ENCODE measurements at places on chromosomes 1 and 21.

GRCh38 chr1:19974822-19975416 is 4.5 kb downstream of the PLA2G2A start:
- DNase-seq = peak; percentile 35

- no peak for DNase-seq
Measured at GRCh38 chr1:7606096-7606495, 165.0 kb upstream of the VAMP3 start.

DNA sequence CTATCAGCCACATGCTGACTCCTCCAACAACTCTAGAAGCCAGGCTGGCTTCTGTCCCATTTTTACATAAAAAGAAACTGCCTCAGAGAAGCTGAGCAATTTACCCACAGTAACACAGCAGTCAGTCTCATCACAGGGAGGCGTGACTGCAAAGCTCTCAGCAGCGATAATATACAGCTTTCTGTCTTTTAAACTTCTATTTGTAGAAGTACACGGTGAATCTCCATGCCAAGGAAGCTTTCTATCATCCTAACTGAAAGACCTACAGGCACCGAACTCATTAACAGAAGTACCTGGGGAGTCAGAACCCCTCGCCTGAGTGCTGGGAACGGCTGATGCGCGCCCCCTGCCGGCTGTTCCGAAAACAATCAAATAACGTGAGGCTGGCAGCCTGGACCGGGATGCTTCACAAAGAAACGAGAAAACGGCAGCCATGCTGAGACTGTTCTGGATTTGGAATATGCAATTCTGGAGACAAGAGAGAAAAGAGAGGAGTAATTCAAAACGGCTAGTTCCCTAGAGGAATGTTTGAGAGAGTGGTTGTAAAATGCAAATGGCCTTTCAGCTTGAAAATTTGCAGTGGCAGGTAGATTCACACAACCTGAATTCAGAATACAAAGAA is 43.5 kb upstream of the RAB4A start:
- DNase-seq = peak; percentile 85

DNA sequence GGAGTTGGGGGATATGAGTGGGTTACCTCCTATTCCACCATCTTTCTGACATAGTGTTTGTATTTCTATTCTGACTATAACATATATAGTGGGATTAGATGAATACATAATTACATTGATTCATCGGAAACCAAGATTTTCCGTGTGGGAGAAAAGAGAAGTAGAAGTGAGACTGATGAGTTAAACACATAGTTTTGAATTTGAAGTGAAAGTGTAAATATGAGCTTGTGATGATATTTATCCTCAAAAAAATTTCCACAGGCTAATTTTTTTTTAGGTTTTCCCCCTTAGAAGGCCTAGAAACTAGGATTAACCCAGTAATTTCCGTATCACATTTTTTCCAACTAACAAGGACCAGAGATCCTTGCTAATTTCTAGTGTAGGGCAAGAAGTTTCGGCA is 6.9 kb downstream of the CD1B start:
- DNase-seq = no peak

- DNase-seq = no peak
Measured at GRCh38 chr21:39705849-39706248, 39.1 kb upstream of the IGSF5 start.

- peak; percentile 76 for DNase-seq
Measured at GRCh38 chr1:1173793-1174415, at the start of gene TTLL10. Gene TTLL10, plus strand, starts transcription at chr1:1173880. Its CDS starts 5,336 bp downstream, at chr1:1179216.

DNA sequence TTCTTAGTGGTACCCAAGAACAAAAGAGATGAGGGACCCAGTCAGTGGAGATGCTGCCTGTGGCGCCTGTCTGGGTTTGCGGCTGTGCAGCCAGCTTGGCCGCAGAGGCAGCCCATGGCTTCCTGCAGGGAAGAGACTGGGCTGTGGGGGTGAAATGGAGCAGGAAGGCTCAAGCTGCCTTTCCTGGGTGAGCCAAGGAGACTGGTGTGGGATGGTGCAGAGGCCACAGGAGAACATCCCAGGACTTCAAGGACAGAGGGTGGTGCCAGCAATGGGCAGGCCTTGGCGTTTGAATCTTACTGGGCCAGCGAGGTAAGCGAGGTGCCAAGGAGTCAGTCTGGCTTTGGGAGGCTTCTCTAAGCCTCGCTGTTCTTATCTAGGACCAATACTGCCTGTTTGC is 26.4 kb downstream of the KCNA10 start:
- DNase-seq = no peak

- no peak for DNase-seq
Measured at GRCh38 chr1:10617931-10618885, 143.5 kb downstream of the PEX14 start.

- no peak for DNase-seq
Measured at GRCh38 chr21:27045281-27045985, 78.5 kb upstream of the ADAMTS5 start.

GRCh38 chr1:69123486-69123885 is 444.2 kb upstream of the LRRC7 start:
- no peak for DNase-seq

GRCh38 chr1:36909946-36910725 is 124.2 kb downstream of the GRIK3 start:
- no peak for DNase-seq

DNA sequence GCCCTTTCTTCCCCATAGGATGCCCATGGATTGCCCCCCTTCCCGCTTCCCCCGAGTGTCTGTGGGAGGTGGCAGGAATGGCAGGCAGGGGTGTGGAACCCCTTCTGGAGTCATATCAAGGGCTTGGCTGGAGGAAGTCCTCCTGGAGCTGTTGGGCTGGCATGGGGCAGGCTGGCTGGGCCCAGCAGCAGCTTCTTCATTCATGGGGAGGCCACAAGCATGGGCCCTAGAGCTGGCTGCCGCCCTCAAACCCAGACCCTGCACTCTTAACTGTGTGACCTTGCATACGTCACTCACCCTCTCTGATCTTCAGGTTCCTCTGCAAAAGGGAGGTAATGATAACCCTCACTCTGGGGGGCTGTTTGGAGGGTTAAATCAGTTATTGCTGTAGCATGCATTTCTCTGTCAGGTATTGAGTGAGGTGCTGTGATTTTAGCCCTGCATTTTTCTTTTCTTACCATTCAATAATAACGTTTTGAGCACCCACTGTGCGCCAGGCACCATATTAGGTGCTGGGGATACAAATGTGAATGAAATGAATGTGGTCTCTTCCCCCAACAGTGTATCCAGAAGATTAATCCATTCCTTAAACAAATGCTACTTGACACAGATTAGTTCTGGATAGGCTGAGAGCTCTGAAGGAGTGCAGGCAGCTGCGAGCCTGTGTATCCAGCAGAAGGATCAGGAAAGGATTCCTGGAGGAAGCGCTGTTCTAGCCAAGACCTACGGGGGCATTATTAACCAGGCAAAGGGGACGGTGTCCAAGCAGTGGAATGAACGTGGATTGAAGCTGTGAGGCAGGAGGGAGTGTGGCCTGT is 9.3 kb downstream of the PCSK9 start:
- DNase-seq = no peak

DNA sequence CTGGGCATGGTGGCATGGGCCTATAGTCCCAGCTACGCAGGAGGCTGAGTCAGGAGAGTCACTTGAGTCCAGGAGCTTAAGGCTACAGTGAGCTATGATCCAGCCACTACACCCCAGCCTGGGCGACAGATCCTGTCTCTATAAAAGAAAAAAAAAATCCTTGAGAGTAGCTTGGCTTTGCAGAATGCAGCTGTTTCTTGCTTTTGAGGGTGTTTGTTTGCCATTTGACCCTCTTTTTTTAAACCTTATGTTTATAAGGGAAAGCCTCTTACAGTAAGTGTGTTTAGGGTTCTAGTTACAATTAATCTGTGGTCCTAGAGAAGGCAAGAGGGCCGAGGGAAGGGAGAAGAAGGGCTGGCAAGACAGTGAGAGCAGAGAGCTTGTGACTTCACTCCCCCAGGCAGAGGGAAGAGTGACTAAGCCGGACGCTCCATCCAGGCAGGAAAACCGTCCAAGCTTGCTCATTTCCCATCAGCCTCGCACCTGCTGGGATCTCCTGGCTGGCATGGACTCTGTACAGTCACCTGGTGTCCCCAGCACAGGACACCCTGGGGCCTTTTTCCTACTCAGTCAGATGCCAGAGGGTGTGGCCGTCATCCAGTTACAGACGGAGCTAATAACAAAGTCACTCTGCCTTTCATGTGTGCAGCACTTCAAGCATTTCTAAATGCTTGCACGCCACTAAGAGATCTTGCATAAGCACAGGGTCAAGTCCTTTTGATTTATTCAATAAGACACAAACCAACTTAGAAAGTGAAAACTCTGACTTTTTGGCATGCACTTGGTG is 55.5 kb upstream of the PSEN2 start:
- no peak for DNase-seq

DNA sequence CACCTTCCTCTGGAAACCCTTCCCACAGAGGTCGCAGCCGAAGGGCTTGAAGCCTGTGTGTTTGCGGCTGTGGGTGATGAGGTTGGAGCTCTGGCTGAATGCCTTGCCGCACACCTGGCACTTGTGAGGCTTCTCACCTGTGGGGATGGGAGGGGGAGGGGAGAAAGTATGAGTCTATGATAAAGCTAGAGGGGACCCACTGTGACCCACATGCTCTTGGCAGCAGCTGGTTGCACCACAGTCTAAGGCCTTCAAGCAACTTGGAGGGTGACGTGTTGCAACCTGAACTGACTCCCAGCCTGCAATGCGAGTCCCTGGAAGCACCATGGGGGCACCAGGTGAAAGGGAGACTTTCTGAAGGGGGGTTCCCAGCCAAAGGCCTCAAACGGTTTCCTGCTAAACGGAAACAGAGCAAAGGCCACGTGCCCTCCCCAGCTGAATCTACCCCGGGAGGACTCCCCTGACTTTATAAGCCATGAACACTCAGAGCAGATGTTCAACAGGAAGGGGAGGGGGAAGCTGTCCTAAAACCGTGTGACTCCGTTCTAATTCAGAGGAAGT is 10.6 kb downstream of the GFI1 start:
- DNase-seq = peak; percentile 80

DNA sequence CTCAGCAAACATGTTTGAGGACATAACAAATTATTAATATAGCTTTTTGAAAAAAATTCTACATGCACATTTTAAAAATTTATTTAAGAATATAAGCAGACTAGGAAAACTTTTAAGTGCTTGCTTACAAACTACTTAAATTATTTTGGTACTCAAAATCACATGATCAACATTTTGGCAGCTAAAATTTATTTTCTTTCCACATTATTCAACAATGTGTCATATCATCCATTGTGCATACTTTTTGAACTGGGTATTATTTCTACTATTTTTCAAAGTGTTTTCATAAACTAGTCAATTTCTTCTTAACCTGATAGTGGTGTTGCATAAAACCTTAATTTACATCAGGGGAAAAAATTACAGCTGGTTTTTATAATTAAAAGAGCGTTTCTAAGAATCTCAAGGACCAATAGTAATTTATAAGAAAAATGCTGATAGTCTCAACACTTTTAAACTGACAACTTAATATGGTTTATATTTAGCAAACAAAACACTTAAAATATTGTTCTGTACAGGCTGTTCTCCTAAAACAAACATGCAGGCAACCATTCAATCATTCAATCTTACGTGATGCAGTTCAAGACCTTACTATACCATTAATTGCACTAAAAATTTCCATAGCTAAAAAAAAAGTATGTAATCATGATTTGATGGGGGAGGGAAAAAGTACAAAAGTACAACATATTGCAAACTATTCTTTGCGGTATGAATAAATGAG is 105.0 kb downstream of the GPATCH2 start:
- DNase-seq = no peak

DNA sequence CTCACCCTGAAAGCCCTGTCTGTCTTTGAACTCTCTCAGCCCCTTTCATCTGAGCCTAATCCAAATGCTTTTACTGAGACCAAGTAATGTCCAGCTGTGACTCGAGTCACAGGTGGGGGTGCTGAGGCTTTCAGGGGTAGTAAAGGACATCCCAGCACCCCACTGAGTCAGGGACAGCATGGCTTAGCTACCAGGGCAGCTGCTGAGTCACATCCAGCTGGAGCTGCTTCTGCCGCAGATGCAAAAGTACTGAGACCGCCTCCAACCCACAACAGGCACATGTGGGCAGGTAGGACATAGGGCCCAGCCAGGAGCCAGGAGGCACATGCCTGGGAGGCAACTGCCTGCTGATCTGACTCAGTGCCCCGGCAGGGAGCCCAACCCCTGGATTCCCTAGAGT is 6.7 kb upstream of the VSIG8 start:
- DNase-seq = no peak

DNA sequence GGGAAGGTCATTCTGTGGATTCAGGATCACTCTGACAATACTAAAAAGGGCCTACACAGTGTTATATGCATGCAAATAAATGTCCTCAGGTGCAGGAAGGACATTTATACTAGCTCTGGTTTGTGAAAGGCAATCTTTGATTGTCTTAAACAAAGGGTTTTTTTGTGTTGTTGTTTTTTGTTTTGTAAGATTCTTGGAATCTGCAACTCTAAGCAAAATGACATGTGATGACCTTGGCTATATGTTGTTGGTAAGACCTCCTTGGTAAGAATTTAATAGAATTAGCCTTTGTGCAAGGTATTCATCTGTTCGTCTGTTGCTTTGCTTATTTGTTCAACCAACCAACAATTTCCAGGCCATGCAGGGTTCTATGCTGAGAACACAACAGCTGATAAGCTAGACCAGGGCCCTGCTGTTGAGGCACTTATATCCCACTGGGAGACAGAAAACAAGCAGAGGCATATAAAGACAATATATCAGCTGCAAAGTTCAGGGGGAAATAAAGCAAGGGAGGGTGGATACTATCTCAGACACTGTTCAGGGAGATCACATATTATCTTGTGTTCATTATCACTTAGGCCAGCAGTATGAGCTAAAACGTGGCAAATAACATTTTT is 60.3 kb downstream of the FH start:
- no peak for DNase-seq

- DNase-seq = no peak
Measured at GRCh38 chr1:57327336-57327735, 96.5 kb downstream of the DAB1 start.

GRCh38 chr1:92136341-92136740 is 56.2 kb downstream of the BTBD8 start:
- no peak for DNase-seq

DNA sequence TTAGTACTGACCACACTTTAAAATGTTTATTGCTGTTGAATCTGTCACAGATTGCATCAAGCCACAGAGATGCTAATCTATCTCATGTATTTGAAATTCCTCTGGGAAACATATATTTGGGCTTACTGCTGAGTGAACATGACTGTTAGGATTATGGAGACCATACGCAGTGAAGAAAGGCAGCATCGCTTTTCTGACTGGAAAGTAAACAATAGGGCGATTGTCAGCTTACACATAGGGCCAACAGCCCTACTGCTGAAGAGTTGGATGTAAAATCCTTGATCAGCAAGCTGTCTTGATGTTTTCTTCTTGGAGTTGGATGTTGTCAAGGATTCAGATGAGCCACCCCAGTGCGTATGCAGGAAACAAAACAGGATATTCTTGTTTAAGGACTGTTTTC is 368.7 kb upstream of the ADGRL2 start:
- no peak for DNase-seq

GRCh38 chr1:66773227-66773626 is 21.0 kb downstream of the DYNLT5 start:
- DNase-seq = no peak

DNA sequence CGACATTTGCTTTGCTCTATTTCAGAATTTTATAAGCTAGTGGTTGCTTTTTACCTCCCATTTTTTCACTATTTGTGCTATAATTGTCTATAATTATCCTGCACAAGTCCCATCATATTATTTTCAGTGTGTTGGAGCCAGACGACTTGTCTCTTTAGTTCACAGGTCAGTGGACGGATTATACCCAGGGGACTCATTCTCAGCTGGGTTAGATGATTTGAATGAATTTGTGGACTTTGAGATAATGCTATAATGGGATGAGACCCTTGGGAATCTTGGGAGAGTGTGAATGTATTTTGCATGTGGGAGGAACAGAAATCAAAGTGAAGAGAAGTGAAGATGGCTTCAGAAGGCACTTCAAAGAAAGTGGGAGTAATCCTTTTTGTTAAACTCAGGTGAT is 31.5 kb upstream of the KCNK1 start:
- no peak for DNase-seq

Measured in CD4-positive, alpha-beta T cell treated with Interferon alpha-2 for 1 hour (primary cell).